ENCODE measurements at places on chromosomes 3 and 15.

DNA sequence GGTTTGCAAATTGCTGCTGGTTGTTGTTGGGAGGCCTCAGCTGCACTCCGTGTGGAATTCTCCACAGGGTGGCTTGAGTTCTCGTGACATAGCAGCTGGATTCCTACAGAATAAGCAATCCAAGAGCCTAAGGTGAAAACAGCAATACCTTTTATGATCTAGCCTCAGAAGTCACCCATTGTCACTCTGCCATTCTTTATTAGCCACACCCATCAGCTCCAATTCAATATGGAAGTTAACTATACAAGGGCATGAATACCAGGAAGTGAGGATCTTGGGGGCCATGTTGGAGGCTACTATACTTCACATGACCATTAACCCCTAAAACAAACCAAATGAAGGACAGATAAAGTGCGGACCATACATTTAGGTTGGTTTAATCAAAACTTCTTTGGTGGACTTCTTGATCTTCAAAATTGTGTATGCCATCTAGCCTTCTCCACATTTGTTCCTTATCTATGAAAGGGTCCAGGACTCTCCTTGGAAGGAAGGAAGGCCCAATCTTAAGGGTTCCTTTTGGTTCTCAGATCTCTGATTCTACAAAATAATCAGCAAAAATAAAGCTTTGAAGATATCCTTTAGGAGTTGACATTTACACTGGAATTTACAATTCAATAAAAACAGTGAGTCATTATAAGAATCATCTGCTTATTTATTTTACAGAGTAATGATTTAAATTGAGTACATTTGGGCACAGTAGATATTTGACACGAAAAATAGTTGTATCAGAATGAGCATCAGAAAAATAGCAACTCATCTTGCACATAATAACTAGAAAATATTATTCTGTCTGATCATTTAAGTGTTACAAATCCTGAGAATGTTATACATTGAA lies 21.5 kb downstream of the CIAO2A start:
- no peak for DNase-seq

- no peak for DNase-seq
Measured at GRCh38 chr3:107238787-107239186, 138.5 kb upstream of the CCDC54 start.

- no peak for DNase-seq
Measured at GRCh38 chr3:124438813-124439212, 291.4 kb upstream of the UMPS start.

- no peak for DNase-seq
Measured at GRCh38 chr3:28294667-28295413, 53.4 kb downstream of the CMC1 start.

DNA sequence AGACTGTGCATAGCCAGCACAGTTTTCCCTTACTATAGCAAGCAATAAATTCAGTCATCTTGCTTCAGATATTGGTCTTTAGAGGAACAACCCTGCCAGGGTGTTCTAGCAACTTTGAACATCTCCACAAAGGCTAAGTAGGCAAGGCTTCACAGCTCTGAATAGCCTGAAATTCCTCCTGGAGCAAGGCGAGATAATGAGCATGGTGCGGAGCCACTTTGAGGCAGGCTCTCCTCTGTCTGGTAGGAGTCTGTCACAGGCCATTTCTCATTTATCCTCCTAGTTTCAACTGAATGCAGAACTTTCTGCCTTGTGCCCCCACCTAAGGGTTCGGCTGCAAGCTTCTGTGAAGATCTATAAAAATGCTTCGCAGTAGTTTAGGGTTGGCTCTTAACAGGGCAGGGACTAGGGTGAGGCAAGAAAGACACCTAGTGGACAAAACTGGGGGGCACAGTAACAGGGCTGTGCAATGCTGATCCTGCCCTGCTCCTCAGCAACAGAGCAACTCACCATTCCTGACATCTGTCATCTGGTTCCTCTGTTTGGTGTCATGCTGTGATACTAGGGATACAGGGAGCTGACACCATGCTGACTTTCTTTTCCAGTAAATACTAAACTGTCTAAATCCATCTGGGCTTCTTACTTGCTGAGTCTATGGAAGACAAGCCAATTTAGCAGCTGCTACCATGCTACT lies 16.6 kb upstream of the EHHADH start:
- DNase-seq, result no peak

All from stimulated activated naive CD4-positive, alpha-beta T cell treated with Interleukin-2 at 50 U/mL for 16 hours (primary cell).